Endodermal cell (in vitro differentiated cells): ENCODE measurements at places on chromosomes 6 and 20. TPM values are rescaled to one million over a fixed set of nuclear protein-coding genes. Genes with fewer than 3 reads are reported as not detected.

The MCCD1 gene
- total RNA-seq: not detected in 3 replicates

The OR12D3 gene
- not detected in 3 replicates for total RNA-seq

DNA sequence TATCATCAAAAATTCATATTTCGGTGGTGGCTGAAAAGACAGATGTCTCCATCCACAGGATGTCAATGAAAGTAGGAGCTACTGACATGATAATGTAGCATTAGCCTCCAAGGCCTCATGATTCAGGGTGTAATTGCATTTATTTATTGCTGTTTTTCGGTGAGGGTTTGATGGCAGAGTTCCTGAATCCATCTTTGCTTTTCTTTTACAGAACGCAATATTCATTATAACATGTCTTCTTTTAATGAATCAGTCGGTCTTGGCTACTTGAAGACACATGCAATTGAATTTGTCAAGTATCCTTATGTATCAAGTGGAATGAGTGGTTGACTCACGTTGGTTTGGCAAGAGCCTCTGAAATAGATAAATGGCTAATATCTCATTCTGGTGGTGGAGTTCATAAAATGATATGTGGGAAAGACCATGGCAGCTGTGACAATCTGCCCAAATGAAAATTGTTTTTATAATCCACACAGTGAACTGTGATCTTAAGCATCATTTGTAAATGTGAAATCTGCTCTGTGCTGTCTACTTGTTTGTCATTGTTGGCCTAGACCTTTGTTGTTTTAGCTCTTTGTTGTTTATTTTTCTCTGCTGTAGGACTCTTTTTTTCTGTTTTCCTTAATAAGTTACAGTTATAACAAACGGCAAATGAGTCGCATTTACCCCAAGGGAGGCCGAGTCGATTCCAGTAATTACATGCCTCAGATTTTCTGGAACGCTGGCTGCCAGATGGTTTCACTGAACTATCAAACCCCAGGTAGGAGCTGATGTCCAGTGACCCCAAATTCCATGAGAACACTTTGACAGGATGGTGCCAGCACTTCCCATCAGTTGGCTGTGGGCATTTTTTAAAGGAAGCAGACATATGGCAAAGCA is 105.7 kb upstream of the LAMP5 start:
- H3K36me3 ChIP-seq: no peaks in the 10 kb centered on the region
- DNase-seq: no peak
- no peaks in the 10 kb centered on the region for H3K27me3 ChIP-seq
- H3K4me1 ChIP-seq: no peaks in the 10 kb centered on the region
- no peak overlapping the region for H3K4me3 ChIP-seq

DNA sequence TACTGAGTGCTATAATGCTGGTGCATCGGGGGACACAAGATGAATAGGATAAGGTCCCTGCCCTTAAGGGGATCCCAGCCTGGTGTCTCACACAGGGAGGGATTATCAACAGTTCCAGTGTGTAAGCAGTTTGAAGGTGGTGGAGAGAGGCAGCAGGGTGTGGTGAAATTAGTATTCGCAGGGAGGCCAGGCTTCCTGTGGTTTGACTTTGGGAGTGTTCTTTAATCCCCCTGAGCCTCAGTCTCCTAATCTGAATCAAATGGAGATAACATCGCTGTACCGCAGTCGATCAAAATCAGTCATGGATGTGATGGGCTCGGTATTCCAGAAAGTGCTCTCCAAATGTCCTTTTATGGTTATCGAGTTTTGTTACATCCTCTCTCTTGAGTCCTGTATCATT is 288.1 kb upstream of the SUPT3H start:
- no peaks in the 10 kb centered on the region for H3K27me3 ChIP-seq
- no peak overlapping the region for H3K4me3 ChIP-seq
- H3K27ac ChIP-seq: no peak overlapping the region
- no peak for DNase-seq
- no peaks in the 10 kb centered on the region for H3K36me3 ChIP-seq

DNA sequence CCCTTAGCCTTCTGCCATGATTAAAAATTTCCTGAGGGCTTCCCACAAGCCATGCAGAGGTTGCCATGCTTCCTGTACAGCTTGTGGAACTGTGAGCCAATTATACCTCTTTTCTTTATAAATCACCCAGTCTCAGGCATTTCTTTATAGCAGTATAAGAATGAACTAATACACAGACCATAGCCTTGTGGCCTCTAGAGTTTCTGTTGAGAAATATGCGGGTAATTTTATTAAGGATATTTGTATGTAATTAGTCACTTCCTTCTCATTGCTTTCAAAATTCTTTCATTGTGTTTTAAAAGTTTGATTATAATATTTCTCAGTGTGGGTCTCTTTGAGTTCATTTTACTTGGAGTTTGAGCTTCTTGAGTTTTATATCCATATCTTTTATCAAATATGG is 484.9 kb downstream of the COL12A1 start:
- no peak overlapping the region for H3K4me3 ChIP-seq
- no peaks in the 10 kb centered on the region for H3K4me1 ChIP-seq
- H3K27ac ChIP-seq: no peak overlapping the region

GRCh38 chr6:49565855-49566254 is 15.4 kb downstream of the C6orf141 start:
- peaks cover 11% of the 10 kb centered on the region for H3K4me1 ChIP-seq
- no peaks in the 10 kb centered on the region for H3K36me3 ChIP-seq
- H3K4me3 ChIP-seq: no peak overlapping the region
- H3K27me3 ChIP-seq: peaks cover 8% of the 10 kb centered on the region

DNA sequence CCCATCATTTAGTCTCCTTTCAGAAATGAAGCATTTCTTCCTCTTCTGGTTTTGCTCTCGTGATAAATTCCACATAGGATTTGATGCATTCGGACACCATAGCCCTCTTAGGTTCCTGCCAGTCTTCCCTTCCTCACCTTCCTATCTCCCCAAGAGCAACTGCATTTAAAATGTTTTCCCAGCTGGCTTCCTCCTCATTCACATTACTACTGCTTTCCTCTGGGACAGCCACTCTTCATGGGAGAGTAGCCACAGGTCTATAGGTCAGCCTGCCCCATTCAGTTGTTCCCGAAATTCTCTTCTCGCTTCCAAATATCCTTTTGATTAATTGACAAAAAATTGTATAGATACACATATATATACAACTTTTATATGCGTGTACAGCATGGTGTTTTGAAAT is 214.2 kb upstream of the PDE10A start:
- no peak for DNase-seq
- no peak overlapping the region for H3K27ac ChIP-seq
- H3K4me3 ChIP-seq: no peak overlapping the region
- no peaks in the 10 kb centered on the region for H3K36me3 ChIP-seq

The GABRR1 gene
- 0.46 and 0.47 TPM in 2 replicates for total RNA-seq

The TFAP2C gene
- total RNA-seq: 1.8 and 3.0 TPM in 2 replicates

DNA sequence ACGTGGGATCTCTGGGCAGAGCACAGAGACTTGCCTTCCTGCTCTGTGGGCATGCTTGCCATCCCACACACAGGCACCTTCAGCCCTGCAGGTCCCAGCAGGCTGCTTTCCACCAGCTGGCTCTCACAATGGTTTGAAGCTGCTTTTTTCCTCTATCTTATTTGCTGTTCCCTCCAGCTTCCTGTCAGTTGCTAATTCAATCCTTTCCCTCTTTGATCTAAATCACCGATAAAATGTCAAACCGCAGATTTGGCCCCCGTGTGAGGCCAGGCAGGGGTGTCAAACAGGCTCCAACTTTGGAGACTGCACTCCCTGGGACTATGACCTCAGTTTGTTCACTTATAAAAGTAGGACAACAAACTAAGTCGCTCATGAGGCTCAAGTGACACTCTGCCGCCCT is 40.6 kb upstream of the PCMTD2 start:
- peaks cover 10% of the 10 kb centered on the region for H3K4me1 ChIP-seq
- DNase-seq: no peak
- peaks cover 43% of the 10 kb centered on the region for H3K27me3 ChIP-seq
- no peaks in the 10 kb centered on the region for H3K36me3 ChIP-seq

DNA sequence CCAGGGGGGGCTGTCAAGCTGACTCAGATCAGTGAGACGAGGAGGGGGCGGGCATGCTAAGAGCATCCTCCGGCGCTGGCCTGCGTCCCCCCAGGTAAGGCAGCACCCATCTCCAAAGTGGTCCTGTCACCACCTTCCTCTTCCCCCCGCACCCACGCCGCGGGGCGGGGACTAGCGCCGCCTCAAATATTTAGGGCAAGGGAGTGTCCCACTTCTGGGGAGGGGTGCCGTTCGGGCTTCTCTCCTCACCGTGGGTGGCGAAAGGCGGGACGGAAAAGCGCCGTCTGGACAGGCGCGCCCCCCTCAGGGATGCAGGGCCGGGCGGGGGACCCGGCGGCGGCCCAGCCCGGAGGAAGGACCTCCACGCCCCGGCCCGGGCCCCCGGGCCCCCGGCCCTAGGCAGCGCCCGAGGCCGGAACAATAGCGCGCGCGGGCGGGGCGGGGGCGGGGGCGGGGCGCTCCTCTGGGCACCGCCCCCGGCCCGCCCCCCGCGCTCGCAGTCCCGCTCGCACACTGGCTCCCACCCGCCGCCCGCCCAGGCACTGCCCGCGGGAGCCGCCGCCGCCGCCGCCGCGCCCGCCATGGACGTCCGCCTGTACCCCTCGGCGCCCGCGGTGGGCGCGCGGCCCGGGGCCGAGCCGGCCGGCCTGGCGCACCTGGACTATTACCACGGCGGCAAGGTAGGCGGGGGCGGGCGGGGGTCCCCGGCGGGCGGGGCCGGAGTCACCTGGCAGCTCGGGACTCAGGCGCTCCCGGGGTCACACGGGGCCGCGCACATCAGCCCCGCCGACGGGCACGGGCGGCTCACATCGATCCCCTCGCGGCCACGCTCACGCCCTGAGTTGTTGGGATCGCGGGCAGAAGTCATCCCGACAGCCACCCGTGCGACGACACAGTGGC is at the start of gene TOX2:
TOX2 (plus strand) TSS at position 542 of the 900 bp plus-strand sequence; CDS start at position 582, 40 bp downstream.
- peak within 1 kb of the TSS; percentile 74 for H3K4me3 ChIP-seq
- no peaks in the 10 kb centered on the region for H3K4me1 ChIP-seq
- no peaks in the 10 kb centered on the region for H3K36me3 ChIP-seq
- peaks cover 44% of the 10 kb centered on the region for H3K27me3 ChIP-seq

DNA sequence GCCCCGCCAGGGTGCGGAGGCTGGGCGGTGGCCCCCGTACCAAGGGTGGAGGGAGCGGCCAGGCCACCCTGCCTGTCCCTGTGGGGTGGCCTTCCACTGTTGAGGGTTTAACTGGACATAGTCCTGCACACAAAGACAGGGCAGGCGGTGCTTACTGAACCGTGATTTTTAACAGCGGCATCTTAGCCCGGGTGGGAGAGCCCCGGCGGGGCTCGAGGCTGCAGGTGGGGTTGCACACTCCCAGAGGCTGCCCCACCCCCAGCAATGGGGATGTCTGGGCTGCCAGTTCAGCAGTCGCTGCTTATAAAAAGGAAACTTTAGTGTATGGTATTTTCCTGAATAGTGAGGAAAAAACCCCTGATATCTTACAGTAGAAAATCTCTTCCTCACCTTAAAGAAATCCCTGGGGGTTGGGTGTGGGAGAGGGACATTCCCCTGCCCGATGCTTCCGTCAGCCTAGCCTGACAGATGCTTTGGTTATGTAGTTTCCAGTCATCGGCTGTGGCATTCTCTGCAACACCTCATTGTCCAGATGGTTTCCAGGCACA is 79.4 kb downstream of the IRF4 start:
- H3K4me1 ChIP-seq: no peaks in the 10 kb centered on the region
- DNase-seq: no peak
- H3K4me3 ChIP-seq: no peak overlapping the region
- H3K36me3 ChIP-seq: no peaks in the 10 kb centered on the region
- no peak overlapping the region for H3K27ac ChIP-seq
- no peaks in the 10 kb centered on the region for H3K27me3 ChIP-seq

The CD93 gene
- not detected in 3 replicates for total RNA-seq

DNA sequence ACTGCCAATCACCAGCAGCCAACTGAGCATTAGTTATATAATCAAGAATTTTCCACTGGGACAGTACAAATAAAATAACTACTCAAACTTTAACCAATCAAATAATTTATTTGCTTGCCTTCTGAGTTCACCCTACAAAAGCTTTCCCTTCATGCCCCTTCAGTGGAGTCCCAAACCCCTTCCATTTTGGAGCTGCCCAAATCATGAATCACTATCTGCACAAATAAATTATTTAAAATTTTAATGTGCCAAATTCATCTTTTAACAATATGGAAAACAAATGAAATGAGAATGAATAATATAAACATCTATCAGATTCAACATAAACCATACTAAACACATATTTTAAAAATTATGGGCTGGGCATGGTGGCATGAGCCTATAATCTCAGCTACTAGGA is 85.9 kb downstream of the KIF13A start:
- no peak overlapping the region for H3K4me3 ChIP-seq
- H3K4me1 ChIP-seq: no peaks in the 10 kb centered on the region

DNA sequence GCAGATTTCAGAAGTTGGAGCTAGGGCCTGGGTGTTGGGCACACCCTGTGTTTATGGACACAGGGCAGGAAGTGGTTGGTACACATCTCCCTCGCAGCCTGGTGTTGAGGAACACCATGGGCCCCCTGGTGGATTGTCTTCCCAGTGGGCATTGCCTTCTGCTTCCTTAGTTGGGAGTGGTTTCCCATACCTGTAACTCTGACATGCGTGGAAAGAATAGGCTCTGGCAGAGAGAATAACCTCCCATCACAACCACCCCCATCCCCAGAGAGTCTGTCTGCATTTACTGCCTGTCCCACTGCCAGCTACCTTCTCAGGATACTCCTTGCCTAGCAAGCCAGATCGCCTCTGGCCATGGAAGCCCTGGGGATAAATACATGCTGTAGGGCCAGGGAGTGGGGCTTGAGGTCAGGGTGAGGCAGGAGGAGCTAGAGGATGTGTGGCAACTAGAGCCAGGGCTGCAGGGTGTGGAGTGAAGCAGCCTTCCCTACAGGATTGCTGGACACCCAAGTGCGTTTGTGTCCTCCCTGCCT is 14.7 kb downstream of the LRRC73 start:
- H3K27me3 ChIP-seq: no peaks in the 10 kb centered on the region
- peaks cover 32% of the 10 kb centered on the region for H3K36me3 ChIP-seq
- no peak overlapping the region for H3K27ac ChIP-seq
- peak; percentile 51 for DNase-seq
- H3K4me3 ChIP-seq: no peak overlapping the region

- H3K27ac ChIP-seq: no peak overlapping the region
- no peaks in the 10 kb centered on the region for H3K27me3 ChIP-seq
- no peaks in the 10 kb centered on the region for H3K36me3 ChIP-seq
Observed at GRCh38 chr6:140083375-140083774, 708.9 kb upstream of the CITED2 start.

DNA sequence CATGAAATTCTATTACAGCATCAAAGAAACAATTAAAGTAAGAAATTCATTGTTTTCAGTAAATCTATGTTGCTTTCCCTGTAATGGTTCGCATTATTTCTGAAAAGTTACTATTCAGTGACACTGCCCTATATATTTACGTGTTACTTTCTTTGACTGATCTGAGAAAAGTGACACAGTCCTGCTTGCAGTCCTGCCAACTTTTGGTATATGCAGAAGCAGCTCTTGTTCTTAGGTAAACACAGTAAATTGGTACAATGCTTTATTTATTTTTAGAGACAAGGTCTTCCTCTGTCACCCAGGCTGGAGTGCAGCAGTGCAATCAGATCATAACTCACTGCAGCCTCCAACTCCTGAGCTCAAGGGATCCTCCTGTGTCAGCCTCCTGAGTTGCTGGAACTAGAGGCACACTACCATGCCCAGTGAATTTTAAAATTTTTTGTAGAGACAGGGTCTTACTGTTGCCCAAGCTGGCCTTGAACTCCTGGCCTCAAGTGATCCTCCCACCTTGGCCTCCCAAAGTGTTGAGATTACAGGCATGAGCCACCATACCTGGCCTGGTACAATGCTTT is 151.3 kb downstream of the AKAP7 start:
- H3K4me1 ChIP-seq: peaks cover 4% of the 10 kb centered on the region
- no peak overlapping the region for H3K27ac ChIP-seq
- H3K4me3 ChIP-seq: no peak overlapping the region
- no peaks in the 10 kb centered on the region for H3K27me3 ChIP-seq

The CNBD2 gene
- total RNA-seq: 1.3 and 2.0 TPM in 2 replicates

- H3K4me1 ChIP-seq: peaks cover 8% of the 10 kb centered on the region
- H3K27ac ChIP-seq: no peak overlapping the region
- peaks cover 61% of the 10 kb centered on the region for H3K27me3 ChIP-seq
- DNase-seq: no peak
- no peaks in the 10 kb centered on the region for H3K36me3 ChIP-seq
Observed at GRCh38 chr6:37537548-37537947, 37.9 kb upstream of the CCDC167 start.
